ENCODE measurements at places on chromosomes 3 and 15.

DNA sequence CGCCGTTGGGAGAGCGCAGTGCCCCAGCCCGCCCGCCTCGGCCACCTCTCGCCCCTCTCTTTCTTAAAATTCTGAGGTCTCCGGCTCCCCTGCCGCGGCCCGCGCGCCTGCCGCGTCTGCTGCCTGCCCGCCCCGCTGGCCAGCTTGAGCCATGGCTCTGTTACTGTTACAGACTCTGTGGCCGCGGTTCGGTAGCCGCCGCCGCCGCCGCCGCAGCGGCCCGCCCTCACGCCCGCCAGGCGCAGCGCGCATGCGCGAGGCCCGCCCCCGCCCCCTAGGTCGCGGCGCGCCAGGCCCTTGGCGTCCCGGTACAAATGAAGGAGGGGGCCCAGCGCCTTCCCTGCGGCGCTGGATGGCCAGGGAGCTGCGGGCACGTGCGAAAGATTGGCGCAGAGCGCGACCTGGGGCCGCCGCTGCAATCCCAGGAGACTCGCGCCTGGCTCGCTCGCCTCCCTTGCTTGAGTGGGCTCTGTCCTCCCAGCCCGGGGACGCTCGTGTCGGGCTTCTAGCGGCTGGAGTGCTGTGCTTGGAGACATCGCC lies at the start of gene ONECUT1:
ONECUT1 (minus strand) TSS at position 168 of the 540 bp plus-strand sequence. CDS start 452 bp downstream, outside the sequence.
- no peak for DNase-seq

DNA sequence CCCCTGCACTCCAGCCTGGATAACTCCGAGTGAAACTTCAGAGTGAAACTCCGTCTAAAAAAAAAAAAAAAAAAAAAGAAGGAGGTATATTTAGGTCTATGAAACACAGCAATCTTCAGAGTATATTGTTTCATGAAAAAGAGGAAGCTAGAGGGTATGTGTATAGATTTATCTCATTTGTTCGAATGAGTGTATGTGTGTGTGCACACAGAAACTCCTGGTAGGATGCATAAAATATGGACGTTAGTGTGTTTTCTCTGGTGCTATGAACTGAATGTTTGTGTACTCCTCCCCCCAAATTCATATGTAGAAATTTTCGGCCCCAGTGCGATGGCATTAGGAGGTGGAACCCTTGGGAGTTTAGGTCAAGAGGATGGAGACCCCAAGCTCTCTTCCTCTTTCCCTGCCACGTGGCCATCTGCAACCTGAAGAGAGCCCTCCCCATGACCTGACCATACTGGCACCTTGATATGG lies 98.6 kb upstream of the KLF13 start:
- no peak for DNase-seq

DNA sequence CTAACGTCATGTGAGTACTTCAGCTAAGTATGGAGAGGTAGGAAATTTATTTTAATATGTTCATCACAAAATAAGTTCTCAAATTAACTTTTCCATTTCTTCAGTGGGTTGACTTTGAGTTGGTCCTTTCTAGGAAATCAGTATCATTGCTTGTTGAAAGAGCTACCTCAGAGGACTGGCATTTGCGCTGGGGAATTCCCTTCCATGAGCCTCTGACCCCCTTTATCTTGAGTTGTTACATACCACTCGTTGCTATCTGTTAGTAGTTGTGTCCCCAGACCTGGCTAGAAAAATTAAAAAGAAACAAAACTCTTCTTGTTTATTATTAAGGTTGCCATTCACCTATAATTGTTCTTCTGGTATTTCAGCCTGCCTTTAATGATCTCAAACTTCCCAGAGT lies 96.8 kb upstream of the ROBO2 start:
- no peak for DNase-seq

DNA sequence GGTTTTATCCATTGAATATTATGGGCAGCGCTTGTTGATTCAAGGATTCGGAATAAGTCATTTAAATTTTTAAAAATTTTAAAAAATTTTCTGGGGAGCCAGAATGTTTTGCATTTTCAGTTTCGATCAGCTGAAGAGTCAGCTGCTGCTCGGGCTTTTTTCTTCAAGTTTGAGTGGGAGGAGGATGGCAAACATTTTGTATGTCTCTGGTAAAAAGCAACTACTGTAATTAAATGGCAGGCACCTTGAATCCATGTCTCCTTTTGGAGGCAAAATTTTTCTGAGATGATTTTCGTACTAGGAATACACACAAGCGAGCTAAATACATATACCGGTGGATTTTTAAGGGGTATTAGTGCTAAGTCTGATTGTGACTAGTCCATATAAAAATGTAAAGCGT lies 612 bp downstream of the C3orf38 start:
- DNase-seq, result no peak

DNA sequence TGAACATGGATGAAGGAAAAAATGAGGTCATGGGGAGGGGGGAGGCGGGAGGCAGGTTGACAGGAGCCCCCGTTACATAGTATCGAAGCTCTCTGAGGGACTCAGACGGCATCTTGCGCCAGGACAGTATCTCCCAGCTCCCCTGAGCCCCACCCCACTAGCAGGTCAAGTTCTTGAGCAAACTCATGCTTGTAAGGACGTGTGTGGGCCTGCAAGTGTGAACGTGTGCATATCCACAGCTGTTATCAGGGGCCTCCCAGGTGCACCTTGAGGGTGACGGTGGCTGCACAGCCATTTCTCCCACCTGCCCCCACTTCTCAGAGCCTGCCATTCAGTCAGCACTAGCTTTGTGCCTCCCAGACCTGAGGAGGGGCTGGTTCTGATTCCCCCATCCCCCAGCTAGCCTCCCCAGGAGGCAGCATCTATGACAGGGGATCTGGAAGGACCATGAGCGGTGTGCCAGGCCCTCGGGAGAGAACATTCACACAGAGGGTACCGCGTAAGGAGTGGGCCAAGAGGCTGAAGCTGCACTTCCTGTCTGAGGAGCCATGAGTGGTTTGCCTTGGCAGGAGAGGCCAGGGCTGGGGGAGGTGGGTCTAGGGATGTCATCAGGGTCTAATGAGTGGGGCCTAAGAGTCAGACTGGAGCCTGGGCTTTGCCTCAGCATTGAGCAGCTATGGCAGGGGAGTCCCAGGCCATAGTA lies 2.9 kb downstream of the SEMA3F start:
- no peak for DNase-seq

- DNase-seq, result no peak
Measured at GRCh38 chr3:50388720-50389413, 29.5 kb upstream of the TMEM115 start.

DNA sequence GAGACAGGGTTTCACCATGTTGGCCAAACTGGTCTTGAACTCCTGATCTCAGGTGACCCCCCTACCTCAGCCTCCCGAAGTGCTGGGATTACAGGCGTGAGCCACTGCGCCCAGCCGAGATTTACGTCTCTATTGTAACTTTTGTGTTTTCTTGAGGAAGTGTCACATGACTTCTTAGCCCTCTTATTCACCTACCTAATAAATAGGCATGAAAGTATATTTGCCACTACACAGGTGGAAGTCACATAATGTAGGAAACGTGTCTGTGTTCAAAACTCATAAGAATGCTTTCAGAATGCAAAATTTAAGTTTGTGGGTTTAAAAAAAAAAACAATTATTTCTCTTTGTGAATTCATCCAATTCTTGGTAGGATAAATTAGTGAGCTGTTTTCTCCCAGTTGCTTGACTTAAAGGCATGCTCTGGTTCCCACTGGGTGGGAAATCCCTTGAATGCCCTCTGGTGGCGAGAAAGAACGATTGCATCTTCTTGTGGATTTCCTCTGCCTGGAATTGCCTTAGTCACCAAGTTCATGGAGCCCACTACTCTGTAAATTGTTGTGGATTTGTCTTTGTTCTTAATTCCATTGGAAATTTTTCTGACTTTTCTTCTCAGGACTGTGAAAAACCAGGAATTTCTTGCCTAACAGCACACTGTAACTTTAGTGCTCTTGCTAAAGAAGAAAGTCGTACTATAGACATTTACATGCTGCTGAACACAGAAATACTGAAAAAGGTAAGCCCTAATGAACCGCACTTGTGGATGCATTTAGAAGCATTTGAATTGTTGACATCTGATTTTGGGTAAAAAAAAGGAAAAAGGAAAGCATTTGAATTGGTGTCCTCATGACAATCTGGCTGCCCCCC lies 82.2 kb upstream of the CTDSPL start:
- no peak for DNase-seq

GRCh38 chr15:40769274-40770146 lies at the start of gene C15orf62:
TSS of gene C15orf62 (plus strand) at chr15:40769980. CDS start at chr15:40770496, 516 bp downstream.
- peak; percentile 52 for DNase-seq

- DNase-seq, result no peak
Measured at GRCh38 chr15:100544338-100544841, 15.6 kb upstream of the CERS3 start.

DNA sequence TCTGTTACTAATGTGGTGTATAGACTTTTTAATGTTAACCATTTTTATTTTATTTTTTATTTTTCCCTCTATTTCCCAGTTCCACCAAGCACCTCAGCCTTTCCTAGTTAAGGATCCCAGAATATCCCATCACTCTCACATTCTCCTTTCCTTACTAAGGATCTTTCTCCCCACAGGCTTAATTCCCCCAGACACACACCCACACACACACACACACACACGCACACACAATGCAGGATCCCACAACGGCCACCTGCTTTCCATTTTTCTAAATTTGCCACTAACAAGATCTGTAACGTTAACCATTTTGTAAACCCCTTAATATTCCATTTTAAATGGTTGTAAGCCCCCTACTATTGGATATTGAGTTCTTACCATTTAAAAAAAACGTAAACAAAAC lies 404.1 kb downstream of the ZIC1 start:
- no peak for DNase-seq

- DNase-seq, result no peak
Measured at GRCh38 chr3:32945136-32945535, 6.3 kb upstream of the CCR4 start.

DNA sequence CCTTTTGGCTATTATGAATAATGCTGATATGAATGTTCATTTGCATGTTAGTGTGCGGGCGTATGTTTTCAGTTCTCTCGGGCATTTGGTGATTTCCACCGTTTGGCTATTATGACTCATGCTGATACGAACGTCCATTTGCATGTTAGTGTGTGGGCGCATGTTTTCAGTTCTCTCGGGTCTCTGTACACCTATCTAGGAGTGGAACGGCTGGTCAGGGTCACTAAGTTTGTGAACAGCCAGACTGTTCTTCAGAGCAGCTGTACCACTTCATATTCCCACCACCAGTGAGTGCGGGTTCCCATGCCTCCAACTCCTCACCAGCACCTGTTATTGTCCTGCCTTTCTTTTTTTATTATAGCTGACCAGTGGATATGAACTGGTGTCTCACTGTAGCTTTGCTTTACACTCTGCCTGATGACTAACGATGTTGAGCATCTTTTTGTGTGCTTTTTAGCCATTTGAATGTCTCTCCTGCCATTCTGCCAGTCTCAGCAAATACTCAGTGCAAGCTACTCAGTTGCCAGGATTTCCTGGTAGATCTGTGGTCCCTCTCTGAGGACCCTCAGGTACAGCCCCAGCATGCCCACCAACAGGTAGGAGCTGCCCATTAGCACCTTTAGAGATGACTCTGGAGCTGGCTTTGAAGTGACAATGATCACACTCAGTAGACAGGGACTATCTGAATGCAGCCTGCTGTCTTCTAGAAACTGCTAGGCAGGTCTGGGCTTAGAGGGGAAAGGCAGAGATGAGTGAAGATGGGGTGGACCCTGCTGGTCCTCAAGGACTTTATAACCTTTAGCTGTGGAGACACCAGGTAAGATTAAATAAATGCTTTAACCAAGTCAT lies 141.1 kb downstream of the XXYLT1 start:
- no peak for DNase-seq

DNA sequence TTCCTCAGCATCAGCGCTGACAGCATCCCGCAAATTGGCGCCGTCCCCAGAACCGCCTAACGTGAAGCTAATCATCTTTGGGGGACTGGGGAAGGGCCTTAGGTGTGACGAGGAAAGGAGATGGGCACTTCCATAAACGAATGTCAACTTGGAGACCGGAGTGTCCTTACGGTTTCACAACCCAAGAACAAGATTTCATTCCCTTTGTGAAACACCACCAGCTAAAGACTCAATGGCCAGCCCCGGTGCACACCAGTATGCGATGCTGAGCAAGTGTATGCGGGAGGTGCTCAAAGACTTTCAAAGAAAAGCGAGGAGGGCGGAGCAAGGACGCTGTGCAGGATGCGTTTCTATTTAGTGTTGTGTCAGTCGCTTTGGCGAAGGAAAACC lies 759 bp upstream of the TTBK2 start:
- peak; percentile 14 for DNase-seq

DNA sequence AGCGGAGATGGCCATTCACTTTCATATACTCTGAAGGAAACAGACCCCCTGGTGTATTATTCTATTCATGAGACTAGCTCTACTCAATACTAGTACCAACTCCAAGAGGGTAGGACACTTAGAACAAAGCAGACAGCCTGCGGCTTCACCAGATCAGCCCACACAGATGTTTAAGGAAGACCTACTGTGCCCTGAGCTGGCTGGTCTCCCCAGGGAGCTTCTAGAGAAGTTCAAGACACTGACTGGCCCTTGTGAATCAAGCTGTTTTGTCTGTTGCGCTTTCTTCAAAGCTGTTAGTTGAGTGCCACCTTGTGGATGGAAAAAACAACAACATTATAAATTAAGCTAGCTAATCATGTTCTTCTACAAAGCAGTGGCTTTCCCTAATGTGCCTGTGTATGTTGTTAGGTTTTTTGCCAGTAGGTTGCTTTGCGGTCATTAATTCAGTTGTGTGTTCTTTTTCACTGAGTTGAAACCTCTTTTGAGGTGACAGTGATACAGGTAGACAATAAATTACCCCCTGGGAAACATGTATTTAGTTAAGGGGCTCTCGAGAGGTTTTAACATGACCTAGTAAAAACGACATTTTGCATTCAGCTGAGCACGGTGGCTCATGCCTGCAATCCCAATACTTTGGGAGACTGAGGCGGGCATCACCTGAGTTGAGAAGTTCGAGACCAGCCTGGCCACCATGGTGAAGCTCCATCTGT lies 64.2 kb upstream of the MYZAP start:
- DNase-seq, result no peak

GRCh38 chr3:197165890-197166289 lies 132.5 kb downstream of the DLG1 start:
- DNase-seq, result no peak

DNA sequence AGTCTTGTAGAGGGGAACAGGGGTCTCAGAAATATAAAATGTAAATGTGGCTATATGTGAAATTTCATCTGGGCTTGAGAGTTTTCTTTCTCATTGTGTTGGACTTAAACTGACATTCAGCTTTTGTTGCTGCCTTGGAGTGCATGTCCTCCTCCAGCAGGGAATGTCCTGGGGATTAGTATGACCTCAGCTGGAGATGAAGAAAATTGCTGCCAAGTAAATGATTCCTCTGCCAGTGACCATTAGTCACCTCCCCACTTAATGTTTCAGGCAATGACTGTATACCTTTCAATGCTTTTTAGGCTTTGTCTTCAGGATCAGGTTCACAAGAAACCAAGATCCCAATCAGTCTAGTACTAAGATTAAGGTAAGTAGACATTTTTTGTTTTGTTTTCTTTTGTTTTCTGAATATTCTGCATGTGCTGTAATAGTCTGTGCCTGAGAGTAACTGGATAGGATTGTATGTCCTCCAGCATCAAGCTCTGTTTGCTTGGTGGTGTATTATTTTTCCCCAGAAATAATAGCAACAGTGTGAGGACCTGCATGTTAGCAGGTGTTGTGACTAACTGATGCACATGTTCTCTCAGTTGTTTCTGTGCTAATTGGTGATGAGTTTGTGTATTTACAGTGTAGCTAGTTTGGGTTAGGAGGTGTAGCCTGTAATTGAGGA lies 18.1 kb upstream of the SLC22A13 start:
- DNase-seq, result no peak
